ENCODE measurements at places on chromosomes 12 and 14. TPM values are rescaled to one million over a fixed set of nuclear protein-coding genes. Genes with fewer than 3 reads are reported as not detected.

PMCH gene
- 0.30 TPM for total RNA-seq

CCDC198 gene
- not detected for total RNA-seq

RHOJ gene
- total RNA-seq, result 5.0 TPM

PPP4R4 gene
- 1.4 TPM for total RNA-seq

SERPINA9 gene
- not detected for total RNA-seq

CRIP1 gene
- total RNA-seq, result 5.1 TPM

RHEBL1 gene
- 0.59 TPM for total RNA-seq

OVCH1 gene
- total RNA-seq, result 0.07 TPM

CRADD gene
- 12.3 TPM for total RNA-seq

TMEM132C gene
- not detected for total RNA-seq

WNT5B gene
- 69.2 TPM for total RNA-seq

SMCO2 gene
- total RNA-seq, result 0.40 TPM

WASHC3 gene
- 90.7 TPM for total RNA-seq

NEMF gene
- 67.0 TPM for total RNA-seq

CLEC14A gene
- total RNA-seq, result 0.33 TPM

PRPH gene
- 0.33 TPM for total RNA-seq

TEAD4 gene
- total RNA-seq, result 7.0 TPM

RBM25 gene
- total RNA-seq, result 21.8 TPM

AKAP5 gene
- total RNA-seq, result 0.20 TPM

ARHGEF40 gene
- total RNA-seq, result 36.0 TPM

GPR135 gene
- 4.9 TPM for total RNA-seq

TTC9 gene
- total RNA-seq, result 1.8 TPM

SLC25A47 gene
- 0.07 TPM for total RNA-seq

GOLT1B gene
- 54.5 TPM for total RNA-seq

All from smooth muscle cell of the pulmonary artery (primary cell).